ENCODE measurements at places on chromosomes 4 and X. TPM values are rescaled to one million over a fixed set of nuclear protein-coding genes. Genes with fewer than 3 reads are reported as not detected.

The PITX2 gene
- not detected for polyA plus RNA-seq

The MTNR1A gene
- not detected for polyA plus RNA-seq

The ZDHHC15 gene
- polyA plus RNA-seq, result not detected

The SYTL4 gene
- polyA plus RNA-seq, result not detected

The PABPC5 gene
- not detected for polyA plus RNA-seq

The DMRTC1 gene
- not detected for polyA plus RNA-seq

DNA sequence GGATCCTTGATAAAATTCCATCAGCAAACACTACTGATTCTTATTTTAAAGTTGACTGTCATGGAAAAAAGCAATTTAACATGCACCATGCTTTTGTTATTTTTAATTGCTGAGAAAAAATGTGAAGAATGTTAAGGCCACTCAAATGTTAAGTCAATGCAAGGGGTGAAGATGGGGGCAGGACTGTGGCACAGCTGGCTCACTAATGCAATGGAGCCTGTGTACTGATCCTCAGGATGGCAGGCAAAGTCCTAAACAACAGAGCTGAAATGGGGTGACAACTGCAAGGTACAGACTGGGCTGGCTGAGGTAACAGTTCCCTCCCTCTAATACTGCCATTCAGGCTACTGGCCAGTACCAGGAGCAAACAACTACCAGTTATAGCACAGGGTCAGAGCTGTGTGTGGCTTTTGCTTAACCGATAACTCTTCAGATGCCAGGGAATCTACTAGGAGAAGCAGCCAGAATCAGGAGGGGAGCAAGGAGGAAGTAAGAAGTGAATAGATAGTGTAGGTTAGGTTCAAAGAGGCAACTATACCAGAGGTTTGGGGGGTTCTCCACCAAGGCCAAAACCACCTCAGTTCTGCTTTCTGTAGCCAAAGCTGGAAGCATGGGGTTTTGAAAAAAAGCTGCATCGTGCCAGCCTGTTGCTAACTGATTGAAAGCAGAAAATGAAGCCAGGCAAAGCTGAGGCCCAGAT lies 372.6 kb downstream of the OPHN1 start:
- DNase-seq, result no peak

DNA sequence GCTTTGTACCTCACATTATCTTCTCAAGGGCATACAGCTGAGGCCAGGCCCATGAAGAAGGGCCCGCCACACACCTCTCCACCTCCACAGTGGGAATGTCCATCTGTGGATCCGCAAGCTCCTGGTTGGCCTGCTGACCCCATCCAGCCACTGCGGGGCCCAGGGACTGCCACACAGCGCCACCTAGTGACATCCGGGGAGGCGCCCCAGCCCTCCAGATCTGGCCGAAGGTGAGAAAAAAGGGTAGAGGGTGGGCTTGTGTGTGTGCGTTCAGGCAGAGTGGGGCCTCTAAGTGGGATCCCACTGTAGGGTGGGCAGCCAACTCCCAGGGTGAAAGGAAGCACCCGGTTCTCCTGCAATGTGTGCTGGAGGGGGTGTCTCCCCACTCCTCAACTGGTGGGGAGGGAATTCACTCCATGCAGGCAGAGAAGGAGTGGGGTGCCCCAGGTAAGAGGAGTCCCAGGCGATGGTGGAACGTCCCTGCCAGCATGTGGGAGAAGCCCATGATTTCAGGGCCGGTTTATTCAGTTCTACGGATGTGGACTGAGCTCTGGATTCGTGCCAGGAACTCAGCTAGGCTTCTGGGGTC lies 117.3 kb downstream of the ENPP6 start:
- DNase-seq, result peak; percentile 10

DNA sequence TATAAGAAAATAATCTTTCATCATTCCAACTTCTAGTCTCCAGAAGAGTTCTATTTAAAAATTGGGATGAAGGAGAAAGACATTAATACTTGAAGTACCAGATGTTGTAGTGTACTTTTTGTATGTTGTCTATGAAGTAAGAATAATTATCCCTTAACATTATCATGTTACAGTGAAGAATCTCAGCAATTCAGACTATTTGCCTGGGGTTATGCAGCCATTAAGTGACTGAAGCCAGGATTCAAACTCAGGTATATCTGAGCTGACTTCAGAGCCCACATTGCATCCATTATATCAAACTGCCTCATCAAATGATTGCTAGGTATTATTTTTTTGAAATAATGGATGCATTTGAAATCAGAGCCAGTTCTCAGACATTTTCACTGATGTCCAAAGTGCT lies 76.1 kb upstream of the FHDC1 start:
- DNase-seq, result no peak

DNA sequence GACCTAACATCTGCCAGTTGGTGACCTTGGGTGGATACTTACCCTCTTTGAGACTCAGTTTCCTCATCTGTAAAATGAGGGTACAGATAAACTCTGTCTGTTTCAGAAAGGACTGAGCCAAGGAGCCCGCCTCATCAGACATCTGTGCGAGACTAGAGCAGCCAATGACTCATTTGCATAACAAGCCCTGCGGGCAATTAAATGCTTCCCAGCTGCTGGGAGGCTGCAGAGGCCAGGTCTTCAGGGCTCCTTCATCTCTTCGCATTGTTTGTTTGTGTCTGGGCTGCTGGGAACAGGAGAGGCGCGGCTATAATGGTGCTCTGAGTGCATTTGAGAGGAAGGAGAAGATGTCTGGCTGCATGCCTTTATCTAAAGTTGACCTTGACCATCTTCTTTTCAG lies 85.0 kb downstream of the ADRA2C start:
- no peak for DNase-seq

DNA sequence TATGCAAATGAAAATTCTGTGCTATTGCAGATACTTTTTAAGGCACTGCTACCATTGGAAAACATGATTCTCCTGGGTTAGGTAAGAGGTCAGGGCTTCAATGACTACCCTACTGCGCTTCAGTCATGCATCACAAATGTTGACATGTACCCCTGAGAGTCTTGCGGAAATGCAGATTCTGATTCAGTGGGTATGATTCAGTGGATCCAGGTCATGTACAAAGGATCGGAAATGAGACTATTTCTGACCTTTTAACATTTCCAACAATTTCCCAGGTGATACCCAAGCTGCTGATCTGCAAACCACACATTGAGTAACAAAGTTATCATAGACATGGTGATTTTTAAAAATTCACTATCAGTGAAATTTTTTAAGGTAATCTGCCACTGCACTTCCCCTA lies 62.6 kb downstream of the DDX53 start:
- no peak for DNase-seq

DNA sequence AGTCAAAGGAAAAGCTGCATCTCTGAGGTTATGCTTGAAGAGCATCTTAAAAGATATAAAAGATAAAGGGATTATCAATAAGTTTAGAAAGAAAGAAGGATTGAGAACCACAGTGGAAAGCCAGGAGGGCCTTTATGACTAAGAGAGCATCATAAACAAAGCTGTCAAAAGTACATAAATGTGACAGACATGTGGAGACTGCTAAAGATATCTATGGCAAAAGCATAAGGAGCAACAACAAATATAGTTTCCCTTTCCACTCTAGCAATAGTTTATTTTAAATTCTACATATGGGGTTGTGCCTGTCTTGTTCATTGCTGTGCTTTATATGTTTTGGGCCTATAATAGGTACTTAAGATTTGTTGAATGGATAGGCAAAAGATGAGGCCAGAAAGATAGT lies 97.3 kb downstream of the RNF150 start:
- no peak for DNase-seq

GRCh38 chr4:76995776-76996175 lies 46.2 kb downstream of the SEPTIN11 start:
- DNase-seq, result no peak

All from immature natural killer cell (primary cell).